ENCODE measurements at places on chromosomes 13 and 19.

DNA sequence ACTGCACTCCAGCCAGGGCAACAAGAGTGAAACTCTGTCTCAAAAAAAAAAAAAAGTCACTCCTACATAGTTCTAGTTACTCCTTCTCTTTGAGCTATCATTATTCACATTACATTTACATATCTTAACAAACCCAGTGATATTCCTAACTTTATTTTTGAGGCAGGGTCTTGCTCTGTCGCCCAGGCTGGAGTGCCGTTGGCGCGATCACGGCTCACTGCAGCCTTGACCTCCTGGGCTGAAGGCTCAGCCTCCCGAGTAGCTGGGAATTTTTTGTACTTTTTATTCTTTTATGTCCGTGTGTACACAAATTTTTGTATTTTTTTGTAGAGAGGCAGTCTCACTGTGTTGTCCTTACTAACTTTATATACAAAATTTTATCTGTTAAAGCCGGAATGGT is 587 bp upstream of the RPS15 start:
- no peak for DNase-seq

GRCh38 chr13:74820809-74821208 is 661.2 kb downstream of the TBC1D4 start:
- no peak for DNase-seq

DNA sequence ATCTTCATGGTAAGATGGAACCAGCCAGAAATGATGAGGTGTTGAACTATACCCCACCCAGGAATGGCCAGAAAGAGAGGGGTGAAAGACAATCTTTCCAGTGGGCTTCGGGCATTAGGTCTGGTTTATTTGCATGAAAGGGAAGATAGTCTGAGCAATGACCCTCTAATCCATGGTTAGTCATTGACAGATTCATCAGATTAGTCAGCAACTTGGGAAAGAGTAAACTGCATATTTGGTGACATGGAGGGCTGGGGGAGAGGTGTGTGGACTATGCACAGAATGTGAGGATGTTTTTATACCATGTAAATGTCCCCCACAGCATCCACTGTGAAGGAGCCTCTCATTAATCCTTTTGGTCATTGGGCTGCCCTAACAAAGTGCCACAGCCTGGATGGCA is 30.1 kb upstream of the USP12 start:
- DNase-seq, result no peak

DNA sequence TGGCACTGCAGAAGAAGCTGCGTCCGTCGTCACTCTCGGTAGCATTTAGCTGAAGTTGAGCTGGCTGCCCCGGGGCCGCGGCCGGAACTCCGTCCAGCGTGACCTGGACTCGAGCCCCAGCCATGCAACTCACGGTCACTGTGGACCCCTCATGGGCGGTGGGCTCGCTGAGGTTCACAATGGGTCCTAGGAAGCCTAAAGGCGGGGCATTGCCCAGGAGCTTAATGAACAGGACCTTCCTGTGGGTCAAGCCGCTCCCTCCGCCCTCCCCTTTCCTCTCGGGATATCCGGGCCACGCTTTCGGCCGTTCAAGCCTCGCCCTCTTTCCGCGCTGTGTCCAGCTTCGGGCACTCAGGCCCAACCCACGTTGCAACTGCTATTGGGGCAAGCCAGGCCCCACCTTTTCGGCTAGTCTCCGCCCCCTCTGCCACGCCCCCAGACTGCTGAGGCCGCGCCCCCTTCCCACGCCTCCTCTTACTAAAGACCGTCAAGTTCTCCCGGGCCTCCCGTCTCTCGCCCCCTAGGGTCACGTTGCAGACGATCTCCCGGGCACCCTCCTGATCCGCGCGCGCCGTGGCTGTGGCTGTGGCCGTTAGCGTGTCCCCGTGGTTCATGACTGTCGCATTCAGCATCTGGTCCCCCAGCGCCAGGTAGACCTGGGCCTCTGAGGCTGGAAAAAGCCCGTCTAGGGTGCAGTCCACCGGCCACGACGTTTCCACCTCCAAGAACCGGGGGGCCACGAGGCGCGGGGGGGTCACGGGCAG is 1.4 kb upstream of the RAVER1 start:
- DNase-seq, result no peak

DNA sequence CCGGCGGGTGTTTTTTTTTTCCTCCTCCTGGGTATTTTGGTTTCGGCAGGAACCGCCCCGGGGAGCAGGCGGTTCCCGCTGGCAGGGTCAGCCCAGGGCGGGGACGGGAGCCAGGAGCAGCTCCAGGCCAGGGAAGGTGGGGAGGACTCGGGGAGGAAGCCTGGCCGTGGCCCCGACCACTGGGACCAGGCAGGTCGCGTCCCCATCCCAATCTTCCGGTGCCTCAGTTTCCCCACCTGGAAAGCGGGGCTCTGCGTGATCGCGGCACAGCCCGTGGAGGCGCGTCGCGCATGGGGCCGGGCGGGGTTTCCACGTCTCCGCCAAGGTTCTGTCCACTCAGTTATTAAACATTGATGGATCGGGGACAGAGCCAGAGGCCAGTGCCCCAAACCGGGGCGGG is 34.8 kb downstream of the IL12RB1 start:
- no peak for DNase-seq

- no peak for DNase-seq
These were observed 1.4 kb upstream of the PTPRS start for GRCh38 chr19:5341981-5342380.

GRCh38 chr13:49503951-49504350 is 8.2 kb downstream of the PHF11 start:
- no peak for DNase-seq

GRCh38 chr19:6999933-7000332 is 21.3 kb downstream of the MBD3L2B start:
- DNase-seq, result no peak

DNA sequence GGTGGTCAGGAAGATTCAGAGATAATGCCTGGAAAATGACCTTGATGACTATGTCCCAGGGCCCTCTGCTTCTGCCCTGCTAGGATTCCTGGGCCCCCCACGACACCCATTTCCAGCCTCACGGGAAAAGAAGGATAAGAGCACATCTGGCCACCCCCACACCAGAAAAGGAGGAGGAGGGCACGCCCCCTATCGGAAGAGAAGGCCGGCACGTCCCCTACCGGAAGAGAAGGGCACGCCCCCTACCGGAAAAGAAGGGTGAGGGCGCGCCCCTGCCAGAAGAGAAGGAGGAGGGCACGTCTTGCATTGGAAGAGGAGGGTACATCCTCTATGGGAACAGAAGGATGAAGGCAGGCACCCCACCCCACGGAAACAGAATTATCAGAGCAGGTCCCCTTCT is 84.3 kb downstream of the IER2 start:
- peak; percentile 75 for DNase-seq

DNA sequence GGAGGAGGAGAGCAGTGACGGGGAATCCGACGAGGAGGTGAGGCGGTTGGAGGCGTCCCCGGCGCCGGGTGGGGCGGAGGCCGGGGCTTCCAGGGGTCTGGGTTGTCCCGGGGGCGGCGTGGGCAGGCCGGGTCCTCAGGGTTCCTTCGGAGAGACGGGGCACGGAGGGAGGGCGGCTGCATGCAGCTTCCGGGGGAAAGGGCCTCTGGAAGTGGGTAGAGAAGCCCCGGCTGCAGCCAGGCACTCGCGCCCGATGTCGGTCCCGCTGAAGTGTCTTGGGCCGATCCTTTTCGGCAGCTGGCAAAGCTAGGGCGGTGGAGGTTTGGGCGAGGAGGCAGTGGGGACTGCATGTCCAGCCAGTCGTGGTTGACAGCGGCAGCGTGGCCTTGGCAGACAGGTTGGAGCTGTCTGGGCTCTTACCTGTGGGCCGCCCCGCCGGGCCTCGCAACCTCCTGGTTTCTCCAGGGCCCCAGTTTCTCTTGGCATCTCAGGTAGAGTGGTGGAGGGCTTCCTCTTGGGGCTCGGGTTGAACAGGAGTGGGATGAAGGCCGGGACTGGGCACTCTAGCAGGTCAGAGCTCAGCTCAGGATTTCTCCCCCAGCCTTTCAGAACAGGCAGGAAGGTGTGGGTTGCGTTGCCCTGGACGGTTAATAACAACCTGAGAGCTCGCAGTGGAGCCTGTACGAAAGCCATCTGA is 690 bp downstream of the KMT2B start:
- DNase-seq, result no peak

DNA sequence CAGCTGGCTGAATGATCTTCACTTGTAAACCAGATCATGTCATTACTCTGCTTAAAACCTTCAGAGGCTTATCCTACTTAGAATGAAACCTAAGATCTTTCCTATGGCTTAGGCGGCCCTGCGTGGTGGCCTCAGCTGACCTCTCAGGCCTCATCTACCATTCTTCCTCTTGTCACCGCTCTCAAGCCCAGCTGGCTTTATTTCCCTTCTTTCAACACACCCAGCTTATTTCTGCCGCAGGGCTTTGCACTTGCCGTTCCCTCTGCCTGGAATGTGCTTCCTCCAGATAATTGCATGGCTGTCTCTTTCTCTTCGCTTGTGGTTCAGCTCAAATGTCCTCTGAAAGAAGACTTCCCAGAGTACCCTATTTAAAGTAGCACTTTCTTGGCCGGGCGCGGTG is 3.6 kb upstream of the ASF1B start:
- no peak for DNase-seq

DNA sequence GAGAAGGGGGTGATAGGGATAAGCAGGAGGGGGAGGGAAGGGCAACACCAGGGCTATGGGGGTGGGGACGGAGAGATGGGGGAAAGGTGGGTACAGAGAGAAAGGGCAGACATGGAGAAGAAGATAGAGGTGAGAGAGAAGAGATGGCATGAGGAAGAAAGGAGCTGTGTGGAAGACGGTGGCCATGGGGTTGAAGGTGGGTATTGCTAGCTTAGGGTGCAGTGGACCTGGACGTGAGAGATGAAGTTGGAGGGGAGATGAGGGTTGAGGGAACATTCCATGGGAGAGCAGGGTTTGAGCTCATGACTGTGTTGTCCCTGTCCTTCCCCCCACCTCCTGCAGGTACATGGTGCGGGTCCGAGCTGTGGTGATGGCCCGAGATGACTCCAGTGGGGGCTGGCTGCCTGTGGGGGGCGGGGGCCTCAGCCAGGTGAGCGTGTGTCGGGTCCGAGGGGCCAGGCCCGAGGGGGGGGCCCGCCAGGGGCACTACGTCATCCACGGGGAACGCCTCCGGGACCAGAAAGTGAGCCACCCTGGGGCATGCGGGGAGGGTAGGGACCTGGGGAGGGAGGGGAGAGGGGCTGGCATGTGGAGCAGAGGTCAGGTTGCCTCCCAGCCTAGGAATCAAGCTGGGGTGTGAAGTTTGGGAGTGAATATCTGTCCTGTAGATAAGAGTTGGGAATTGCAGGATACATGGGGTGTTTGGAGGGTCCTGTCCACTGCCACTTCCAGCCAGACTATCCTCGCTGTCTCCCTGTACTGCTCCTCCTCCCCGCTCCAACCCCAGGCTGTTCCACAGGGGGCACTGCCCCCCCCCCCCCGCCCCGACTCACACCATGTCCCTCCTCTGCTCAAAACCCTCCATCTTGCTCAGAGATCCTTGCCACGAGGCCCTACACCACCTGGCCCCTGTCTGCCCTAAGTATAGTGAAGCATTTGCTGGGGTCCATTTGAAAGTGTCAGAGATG is 1.7 kb downstream of the SPRED3 start:
- no peak for DNase-seq

GRCh38 chr19:47124937-47125668 is 5.5 kb upstream of the SAE1 start:
- peak; percentile 30 for DNase-seq

DNA sequence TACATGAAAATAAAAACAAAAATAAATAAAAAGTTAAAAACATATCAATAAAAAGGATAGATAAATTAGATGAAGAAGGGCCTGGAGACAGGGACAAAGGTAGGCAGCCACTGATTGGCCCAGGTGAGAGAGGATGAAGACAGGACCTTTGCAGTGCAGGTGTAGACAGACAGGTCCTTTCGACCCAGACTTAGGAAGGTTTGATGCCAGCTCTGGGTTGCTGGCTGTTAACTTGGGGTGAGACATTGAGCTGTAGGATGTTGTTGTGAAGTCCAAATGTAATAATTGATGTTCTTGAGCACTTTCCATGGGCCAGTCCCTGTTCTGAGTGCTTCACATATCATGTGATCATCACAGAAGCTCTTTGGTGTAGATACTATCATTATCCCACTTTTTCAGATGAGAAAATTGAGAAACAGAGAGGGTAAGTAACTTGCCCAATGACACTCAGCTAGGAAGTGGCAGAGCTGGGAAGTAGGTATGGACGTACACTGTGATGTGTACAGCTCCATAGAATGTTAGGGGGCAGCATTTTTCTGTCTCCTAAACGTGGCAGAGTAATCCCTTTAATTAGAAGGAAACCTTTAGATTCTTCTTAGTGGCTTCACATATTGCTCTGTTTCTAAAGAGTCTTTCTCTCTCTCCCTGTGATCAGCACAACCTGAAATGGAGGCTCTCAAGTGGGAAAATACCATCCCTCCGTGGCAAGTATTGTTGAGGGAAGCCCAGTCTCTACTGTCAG is 76.0 kb upstream of the STK24 start:
- no peak for DNase-seq

GRCh38 chr19:54955376-54955775 is 8.0 kb upstream of the NLRP7 start:
- no peak for DNase-seq

GRCh38 chr19:50007170-50007569 is 18.0 kb downstream of the VRK3 start:
- DNase-seq, result no peak
